Ovary (tissue), 10 donors: ENCODE measurements at places on chromosomes 2 and 18. TPM values are rescaled to one million over a fixed set of nuclear protein-coding genes. Genes with fewer than 3 reads are reported as not detected.

XRCC5 gene
- polyA plus RNA-seq: 110 TPM

SLC11A1 gene
- 0.83 TPM for polyA plus RNA-seq

GRCh38 chr2:78408795-78409118, 616.7 kb upstream of the REG3G start:
- DNase-seq: no peak

DNA sequence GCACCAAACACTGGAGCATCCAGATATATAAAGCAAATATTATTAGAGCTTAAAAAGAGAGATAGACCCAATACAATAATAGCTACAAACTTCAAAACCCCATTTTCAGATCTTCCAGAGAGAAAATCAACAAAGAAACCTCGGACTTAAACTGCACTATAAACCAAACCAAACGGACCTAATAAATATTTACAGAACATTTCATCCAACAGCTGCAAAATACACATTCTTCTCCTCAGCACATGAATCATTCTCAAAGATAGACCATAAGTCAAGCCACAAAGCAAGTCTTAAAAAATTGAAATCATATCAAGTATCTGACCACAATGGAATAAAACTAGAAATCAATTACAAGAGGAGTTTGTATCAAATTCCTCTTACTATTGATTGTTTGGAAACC, 140.2 kb upstream of the OTOS start:
- DNase-seq: no peak

GRCh38 chr2:172951554-172951953, 124.1 kb upstream of the MAP3K20 start:
- DNase-seq: no peak

DNA sequence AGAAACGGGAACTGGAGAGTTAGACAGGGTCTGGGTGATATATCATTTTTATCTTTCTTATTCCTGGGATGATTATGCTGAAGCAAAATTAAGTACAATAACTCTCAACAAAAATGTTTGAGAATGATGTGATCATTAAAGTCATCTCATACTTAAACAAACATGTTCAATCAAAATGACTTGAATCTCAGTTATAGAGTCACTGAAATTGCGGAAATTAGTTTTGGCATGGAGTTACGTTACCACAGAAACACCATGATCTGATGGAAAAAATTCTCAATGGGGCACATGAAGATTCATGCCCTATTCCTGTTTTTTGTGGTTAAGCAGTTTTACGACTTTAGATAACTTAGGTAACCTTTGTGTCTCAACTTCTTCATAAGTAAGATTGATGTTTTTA, 757.7 kb downstream of the EPHA4 start:
- DNase-seq: no peak

DNA sequence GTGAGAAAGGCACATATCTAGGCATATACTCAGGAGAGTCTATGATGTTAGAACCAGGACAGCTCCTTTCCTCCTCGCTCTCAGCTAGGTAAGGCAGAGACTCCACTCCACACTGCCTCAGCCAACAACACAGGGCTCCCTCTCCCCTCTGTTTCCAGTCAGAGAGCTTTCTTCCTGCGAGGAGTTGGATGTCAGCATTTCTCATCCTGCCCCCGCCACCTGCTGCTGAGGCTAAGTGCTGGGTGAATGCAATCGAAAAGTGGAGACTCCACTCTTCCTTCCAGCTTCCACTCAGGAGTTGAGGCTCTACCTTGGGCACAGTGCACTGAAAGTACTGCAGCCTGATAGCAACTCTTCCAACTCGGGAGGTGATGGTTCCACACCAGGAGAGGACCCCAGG, 177.2 kb upstream of the RAB6C start:
- DNase-seq: no peak

DNA sequence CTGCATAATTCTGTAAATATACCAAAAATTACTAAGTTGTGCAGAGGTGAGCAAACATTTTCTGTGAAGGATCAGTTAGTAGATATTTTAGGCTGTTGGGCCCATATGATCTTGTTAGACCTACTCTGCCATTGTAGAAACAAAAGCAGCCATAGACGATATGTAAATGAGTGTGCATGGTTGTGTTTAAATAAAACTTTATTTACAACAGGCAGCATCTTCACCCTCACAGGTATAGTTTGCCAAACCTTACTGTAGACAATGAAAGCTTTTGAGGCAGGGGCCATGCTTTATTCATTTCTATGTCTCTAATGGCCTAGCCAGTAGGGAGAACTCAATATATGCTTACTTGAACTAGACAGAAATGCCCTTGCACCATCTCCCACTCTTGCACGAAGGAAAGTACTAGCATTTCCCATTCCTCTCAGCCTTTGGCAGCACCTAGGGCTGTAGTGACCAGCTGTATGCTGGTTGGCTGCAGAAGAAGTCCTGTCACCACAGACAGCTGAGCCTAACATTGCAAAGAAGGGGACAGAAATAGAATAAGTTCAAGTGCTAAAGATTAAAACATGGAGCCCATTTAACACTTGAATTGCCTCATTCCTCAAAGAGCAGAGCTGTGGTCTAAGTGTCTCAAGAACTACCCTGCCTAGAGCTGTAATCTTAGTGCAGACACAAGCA, 305.1 kb upstream of the MGAT5 start:
- DNase-seq: no peak

DNA sequence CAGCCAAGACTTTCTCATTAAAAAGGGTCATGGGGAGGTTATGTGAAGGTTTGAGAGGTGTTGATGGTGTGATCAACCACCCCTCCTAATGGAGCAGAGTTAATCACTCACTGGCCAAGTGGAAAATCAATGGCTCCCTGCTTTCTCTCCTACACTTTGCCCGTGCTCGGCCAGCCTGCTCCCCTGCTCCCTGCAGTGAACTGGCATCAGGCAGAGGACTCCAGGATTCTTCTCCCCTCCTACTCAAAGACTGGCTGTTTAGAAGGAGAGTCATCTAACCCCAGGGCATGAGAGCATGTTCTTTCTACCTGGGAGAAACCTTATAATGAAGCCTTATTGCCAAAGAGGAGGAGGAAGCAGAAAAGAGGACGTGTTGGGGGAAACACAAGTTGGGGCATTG, 74.9 kb downstream of the SGPP2 start:
- DNase-seq: no peak
